ENCODE measurements at places on chromosomes 5 and 9.
A peak's percentile ranks its signal among the peaks of the same experiment; 100 is the strongest.

GRCh38 chr5:65808818-65809217 lies 86.8 kb downstream of the NLN start:
- DNase-seq: no peak

GRCh38 chr9:3951161-3951665 lies 348.7 kb downstream of the GLIS3 start:
- DNase-seq: no peak

- no peak for DNase-seq
Observed at GRCh38 chr9:69140123-69140735, 33.8 kb upstream of the TJP2 start.

- DNase-seq: no peak
Observed at GRCh38 chr5:134252671-134253070, 26.8 kb upstream of the PPP2CA start.

DNA sequence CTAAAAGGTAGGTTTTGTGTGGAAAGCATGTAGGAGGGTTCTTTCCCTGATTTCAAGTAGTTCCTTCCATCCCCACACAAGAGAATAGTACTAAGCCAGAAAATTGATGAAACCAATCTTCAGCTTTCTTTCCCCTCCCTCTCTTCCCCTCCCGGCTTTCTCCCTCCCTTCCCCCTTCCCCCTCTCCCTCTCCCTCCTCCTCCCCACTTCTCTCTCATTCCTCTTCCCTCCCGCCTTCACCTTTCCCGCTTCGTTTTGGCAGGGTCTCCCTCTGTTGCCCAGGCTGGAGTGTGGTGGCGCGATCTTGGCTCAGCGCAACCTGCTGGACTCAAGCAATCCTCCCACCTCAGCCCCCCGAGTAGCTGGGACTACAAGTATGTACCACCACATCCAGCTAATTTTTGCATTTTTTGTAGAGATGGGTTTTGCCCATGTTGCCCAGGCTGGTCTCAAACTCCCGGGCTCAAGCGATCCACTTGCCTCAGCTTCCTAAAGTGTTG lies 85.8 kb downstream of the ZCCHC7 start:
- DNase-seq: no peak

DNA sequence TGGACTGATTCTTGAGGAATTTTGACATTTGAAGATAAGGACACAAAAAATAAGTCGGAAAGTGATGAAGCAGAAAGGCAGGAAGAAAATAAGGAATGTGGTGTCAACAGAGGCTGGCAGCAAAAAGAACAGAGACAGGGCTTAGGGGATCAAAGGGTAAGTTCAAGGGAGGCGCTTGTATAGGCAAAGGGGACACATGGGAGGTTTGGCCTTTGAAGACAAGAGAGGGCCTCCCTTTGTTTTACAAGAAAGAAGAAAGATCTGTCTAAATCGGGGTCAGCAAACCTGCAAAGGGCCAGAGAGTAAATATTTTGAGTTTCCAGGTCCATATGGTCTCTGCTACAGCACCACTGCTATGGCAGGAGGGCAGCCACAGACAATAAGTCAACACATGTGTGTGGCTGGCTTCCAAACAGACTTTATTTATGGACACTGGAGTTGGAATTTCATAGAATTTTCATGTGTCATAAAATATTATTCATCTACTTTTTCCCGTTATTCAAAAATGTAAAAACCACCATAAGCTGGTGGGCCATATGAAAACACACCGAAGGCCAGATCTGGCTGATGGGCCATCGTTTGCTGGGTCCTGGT lies 112.0 kb upstream of the FBXL7 start:
- DNase-seq: no peak

DNA sequence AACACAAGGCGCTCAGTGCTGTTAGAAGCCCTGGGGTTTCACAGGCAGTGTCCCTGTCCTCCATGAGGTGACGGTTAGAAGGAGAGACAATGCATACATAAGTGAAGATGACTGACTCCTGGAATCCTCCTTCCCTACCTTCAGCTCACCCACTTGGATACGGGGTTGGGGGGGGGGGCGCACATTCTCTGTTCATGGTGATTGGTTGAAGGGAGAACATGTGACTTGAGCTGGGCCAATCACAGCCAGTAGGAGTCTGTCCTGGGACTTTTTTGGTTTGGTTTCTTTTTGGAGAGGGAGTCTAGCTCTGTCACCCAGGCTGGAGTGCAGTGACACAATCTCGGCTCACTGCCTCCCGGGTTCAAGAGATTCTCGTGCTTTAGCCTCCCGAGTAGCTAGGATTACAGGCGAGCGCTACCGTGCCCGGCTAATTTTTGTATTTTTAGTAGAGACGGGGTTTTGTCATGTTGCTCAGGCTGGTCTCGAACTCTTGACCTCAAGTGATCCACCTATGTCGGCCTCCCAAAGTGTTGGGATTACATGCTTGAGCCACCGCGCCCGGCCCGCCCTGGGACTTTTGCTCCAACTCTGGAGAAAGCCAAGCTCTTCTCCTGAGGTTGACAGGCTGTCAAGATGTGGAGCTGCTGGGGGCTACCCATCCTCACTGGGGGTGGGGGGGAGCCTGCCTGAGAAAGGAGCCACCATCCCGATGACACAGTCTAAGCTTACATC lies 30.8 kb downstream of the SH3PXD2B start:
- DNase-seq: no peak

DNA sequence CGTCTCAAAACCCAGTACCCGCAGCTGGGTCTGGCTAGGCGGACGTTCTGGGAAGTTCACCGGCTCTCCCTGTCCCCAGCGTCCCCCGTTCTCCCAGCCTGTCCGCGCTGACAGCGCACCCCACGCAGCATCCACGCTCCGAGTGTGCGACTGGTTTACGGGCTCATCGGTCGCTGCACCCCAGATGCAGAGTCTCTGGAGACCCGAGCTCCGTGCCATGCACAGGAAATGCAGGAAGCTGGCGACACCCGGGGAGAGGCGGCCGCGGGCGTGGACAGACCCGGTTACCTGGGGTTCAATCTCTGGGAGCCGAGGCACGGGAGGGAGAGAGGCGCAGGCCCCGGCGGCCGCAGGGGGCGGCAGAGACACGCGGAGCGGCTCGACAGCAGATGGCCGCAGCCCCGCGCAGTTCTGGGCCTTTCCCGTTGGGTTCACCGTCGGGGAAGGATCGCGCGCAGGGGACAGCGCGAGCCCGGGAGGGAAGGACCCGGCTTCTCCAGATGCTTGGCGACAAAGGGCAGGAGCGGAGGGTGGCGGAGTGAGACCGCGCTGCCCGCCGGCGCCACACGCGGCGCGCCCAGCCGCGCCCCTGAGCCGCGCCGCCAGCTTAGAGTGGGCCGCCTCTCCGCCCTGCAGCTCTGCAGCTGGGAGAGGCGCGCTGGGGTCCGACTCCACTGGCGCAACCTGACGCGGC lies 558 bp downstream of the SHROOM1 start:
- peak; percentile 15 for DNase-seq

GRCh38 chr9:130890870-130891687 lies 5.5 kb downstream of the QRFP start:
- DNase-seq: no peak

- DNase-seq: peak; percentile 38
Observed at GRCh38 chr5:158979749-158980521, 119.8 kb downstream of the EBF1 start.

- DNase-seq: no peak
Observed at GRCh38 chr5:37840053-37841034, 503 bp upstream of the GDNF start.

- no peak for DNase-seq
Observed at GRCh38 chr9:13804532-13804931, 509.4 kb downstream of the NFIB start.

DNA sequence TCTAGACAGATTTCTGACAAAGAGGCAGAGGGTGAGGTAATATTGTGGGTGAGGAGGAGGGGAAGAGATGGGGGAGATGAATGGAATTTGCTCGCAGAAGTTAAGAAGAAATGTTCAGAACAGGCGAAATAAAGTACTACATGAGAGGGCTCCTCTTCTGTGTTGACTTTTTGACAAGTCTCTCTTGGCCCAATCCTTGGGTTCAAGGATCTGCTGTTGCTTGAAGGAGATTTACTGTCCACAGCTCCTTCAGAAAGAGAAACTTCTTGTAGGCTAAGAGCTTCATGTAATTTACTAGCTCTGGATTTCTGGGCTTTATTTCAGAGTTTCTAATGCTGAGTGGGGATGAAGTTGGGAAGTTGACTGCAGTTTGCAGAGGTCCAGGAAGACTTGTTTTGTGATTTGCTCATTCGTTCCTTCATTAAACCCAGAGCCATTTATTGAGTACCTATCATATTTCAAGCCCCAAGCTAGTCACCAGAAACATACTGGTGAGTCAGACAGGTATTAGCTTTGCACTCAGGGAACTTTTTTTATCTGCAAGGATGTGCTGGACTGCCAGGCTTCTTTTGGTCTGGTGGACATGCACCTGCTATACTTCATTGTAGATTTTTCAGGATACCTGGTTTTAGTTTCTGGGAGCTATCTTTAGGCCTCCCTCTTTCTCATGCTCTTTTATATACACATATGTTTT lies 402.9 kb upstream of the CLINT1 start:
- DNase-seq: no peak

DNA sequence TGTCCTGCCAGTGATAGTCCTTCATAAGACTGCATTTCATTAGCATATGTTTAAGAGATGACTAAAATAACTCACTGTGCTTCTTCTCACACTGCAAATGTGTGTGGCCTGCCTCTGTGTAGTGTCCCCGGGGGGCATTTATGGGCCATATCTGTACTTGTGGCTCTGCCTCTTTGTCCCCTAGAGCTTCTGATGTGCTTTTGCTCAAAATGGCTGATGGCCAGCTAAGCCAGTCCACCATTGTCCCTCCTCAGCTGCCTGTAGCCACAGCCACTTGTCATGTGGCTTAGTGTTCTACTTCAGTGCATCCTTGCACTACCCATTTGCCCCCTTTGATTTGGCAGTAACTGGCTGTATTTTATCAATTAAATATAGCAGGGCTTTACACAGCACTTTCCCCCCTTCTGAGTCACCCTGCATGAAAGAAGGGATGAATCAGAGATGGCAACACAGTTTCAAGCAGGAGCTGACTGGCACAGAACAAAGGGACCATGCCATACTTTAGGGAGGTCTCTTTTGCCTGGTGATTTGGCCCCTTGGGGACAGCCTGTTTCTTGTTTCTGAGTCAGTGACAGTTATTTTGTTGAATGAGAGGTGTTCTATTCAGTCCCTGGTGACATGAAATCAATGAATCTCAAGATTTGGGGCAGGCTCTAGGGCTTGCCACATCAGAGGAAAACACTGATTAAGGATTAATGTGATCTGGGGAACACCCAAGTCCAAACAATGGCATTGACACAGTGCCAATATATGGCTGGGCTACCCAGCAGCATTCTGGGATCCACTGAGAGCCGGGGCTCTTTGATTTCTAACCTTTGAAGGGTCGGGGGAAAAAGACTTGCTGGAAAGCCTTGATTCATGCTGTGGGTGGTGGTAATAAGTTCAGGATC lies 245.5 kb downstream of the SMARCA2 start:
- no peak for DNase-seq

- no peak for DNase-seq
Observed at GRCh38 chr9:123997665-123998277, 13.8 kb upstream of the LHX2 start.

Data from NCI-H187 (cell line).